Hair follicle dermal papilla cell (primary cell): ENCODE measurements at places on chromosomes 11 and 22. TPM values are rescaled to one million over a fixed set of nuclear protein-coding genes. Genes with fewer than 3 reads are reported as not detected.

The OR4C3 gene
- total RNA-seq, result not detected in 2 replicates

The IGLL5 gene
- not detected in 2 replicates for total RNA-seq

The POLA2 gene
- 2.1 and 3.4 TPM in 2 replicates for total RNA-seq

The PLAAT5 gene
- total RNA-seq, result not detected in 2 replicates

The RASL10A gene
- not detected in 2 replicates for total RNA-seq
